ENCODE measurements at places on chromosomes 3 and 15.

DNA sequence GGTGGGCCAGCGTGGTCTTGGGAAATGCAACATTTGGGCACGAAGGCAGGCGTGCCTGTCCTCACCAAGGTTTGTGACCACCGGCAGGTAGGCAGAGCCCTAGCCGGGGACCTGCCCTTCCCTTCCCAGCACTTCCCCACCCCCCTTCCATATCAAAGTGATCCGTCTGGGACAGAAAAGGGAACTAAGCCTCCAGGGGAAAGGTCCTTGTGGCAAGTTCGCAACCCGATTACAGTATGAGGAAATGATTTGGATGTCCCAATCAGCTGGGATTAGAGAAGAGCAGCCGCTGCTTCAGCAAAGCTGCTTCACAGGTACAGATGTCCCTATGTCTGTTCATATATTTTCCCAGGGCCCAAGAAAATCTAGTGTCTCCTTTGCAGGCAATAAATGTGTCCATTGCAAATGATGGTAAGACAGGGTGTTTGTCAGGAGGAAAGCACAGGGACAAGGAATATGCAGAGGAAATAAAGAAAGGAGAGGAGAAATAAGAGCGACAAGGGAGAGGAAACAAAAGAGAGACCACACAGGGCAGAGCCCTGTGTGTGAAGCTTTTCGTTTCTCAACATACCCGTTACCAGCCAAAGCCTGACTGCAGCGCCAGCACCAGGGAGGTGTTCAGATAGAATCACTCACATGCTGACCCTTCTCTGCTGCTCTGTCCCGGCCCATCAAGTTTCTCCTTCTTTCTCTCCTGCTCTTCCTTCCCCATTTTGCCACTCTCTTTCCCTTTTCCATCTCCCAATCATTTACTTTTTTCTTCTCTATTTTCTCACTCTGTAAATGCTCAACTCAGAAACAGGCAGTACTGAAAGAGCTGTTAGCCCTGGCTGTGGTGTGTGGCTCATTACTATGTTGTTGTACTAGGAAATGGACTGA lies 17.4 kb upstream of the SECISBP2L start:
- no peak for DNase-seq

DNA sequence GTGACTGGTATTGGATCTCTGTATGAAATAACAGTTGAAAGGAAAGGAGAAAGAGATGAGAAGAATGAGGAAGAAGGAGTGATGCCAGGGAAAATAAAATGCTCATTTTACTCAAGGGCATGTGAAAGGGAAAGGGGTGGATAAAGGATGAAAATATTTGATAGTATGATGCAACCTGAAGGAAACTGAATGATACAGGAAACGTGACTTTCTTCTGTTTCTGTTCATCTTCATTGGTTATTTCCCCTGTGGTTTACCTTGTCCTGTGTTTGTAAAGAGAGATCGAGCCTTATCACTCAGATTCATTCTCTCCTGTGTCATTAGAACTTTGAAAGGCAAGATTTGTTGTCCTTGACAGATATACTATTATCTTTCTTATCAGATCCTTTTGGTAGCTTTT lies 243.6 kb upstream of the SLITRK3 start:
- DNase-seq, result no peak

GRCh38 chr3:9068051-9068450 lies 104.8 kb upstream of the RAD18 start:
- no peak for DNase-seq

DNA sequence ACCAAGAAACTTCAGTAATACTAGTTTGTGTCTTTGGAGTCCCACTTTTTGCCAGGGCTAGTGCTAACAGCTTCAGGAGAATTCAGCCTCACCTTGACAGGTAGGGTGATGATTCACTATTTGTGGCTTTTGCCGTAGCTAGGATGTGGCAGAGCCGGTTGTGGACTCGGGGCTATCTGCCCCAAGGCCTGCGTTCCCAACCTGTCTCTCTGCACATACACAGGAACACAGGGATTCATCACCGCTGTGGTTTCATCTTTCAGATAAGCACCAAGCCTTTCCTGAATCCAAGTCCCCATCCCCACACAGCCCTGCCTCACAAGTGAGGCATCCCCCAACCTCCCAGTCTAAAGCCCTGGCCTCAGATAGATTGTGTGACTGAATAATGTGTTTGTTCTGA lies 45.2 kb upstream of the POLG start:
- no peak for DNase-seq

DNA sequence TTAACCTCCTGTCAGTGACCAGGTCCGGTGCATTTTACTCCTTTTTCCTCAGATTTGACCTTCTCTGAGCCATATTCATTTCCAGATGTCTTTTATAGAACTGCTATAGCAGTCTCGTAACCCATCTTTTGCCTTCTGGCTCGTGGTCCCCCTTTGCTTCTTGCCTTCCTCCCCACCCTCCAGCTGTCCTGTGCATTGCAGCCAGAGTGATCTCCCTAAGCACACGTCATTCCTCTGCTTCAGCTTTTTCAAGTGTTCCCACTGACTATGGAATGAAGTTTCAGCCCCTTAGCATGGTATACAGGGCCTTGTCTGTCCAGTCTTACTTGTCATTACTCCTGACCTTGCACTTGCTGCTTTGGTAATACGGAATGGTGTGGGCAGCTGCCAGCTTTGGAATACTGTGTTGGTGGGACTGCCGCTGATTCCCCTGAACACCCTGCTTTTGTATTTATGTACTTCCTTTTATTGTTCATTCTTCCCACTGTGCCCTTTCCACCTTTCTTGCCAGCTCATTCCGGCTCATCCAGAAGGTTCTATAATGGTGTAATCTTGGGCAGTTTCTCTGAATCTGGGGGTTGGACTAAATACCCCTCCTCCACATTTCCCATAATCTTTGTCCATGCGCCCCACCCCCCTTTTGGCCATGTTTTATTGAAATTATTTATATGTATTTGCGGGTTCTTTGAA lies 38.9 kb downstream of the SLC25A26 start:
- DNase-seq, result no peak

DNA sequence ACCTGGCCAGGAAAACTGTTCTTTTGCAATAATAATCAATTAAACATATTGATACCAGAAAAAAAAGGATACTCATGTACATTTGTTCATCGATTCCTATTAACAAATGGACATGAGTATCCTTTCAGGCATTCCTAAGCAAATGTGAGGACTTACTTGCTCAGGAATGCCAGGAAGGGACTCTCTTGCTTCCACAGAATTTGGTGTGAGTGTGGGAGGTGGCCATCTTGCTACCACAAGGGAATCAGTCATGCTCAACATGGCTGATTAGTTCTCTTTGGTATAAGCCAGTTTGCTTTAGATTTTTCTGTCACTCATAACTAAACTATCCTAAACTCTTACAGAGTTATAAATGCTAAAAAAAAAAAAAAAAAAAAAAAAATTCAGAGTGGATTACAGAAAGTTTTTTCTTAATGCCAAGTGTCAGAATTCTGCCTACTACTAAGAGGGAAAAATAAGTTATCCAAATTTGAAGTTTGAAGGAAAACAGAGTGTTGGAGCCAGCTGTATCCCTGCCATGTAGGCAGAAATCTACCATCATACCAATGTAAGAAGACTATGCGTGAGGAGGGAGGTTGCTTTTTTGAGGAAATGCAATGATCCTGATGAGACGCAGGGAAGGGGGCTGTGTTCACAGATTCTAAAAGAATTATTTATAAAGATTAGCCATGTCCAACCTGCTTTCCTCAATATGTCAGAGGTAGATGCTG lies 98.7 kb downstream of the PLD1 start:
- no peak for DNase-seq

DNA sequence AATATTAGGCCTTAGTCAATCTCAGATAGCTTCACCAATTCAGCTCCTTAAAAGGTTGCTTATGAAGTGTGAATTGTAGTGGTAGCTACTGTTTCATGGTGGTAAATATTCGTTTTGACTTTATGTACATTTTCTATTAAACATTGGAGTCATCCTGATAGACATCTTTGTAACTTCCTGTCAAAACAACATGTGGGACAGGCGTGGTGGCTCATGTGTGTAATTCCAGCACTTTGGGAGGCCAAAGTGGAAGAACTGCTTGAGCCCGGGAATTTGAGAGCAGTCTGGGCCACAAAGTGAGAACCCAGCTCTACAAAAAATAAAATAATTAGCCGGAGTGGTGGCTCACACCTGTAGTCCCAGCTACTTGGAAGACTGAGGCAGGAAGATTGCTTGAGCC lies 2.0 kb upstream of the TRIM59 start:
- DNase-seq, result no peak

DNA sequence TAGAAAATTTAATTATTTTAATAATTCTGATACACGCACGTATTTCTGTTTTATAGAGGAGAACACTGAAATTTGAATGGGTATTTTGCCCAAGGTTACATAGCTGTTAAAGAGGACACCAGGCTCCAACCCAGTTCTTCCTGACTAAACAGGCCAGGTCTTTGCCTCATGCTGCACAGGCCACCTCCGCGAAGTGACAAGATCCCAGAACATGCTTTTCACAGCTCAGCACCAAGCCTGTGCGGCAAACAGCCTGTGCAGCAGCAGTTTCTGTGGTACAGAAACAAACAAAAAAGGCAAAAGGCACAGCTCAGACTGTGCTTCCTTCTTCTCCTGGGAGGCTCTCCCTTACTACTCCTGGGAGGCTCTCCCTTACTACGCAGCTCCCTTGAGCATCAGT lies 6.5 kb downstream of the FOXL2 start:
- DNase-seq, result no peak

- peak; percentile 58 for DNase-seq
Measured at GRCh38 chr3:128076483-128077201, 24.4 kb downstream of the SEC61A1 start.

DNA sequence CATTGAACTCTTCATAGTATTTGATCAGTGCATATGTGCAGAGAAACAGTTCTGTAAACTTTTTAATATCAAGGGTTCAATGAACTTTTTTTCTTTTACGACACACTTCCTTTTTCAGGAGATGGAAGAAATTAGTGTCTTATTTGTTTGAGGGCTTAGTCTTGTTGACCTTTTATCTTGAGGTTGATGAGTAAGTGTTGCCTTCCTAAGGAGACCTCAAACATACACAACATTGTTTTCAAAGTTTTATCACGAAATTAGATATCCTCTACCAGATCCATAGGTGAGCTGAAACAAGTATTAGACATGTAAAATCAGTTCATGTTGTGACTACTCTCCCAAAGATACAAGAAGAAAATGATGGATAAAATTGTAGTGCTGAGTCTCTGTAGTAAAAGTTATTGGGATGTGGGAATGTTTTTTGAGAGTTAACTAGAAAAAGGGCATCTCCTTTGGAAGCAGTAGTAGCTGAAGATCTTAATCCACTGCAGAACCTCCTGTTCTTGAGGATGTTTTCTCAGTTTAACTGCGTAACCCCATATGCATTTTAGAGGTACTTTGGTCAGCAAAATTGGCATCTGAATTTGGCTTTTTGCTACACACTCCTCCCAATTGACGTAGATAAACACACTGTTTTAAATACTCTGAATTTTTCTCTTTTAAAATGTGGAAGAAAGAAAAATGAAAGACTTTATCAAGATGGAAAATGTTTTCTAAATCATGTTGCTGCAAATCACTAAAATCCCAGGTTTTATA lies 116.8 kb downstream of the GALK2 start:
- no peak for DNase-seq

DNA sequence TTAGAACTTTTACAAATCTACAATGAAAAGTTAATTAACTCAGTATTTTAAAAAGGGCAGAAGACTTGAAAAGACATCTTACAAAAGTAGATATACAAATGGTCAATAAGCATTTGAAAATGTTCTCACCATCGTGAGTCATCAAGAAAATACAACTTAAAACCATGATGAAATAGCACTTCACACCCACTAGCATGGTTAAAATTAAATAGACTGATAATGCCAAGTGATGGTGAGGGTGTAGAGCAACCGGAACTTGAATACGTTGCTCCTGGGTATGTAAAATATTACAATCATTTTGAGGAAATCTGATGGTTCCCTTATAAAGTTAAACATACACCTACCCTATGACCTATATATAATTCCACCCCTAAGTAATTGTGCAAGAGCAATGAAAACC lies 319.8 kb upstream of the UMPS start:
- DNase-seq, result no peak

DNA sequence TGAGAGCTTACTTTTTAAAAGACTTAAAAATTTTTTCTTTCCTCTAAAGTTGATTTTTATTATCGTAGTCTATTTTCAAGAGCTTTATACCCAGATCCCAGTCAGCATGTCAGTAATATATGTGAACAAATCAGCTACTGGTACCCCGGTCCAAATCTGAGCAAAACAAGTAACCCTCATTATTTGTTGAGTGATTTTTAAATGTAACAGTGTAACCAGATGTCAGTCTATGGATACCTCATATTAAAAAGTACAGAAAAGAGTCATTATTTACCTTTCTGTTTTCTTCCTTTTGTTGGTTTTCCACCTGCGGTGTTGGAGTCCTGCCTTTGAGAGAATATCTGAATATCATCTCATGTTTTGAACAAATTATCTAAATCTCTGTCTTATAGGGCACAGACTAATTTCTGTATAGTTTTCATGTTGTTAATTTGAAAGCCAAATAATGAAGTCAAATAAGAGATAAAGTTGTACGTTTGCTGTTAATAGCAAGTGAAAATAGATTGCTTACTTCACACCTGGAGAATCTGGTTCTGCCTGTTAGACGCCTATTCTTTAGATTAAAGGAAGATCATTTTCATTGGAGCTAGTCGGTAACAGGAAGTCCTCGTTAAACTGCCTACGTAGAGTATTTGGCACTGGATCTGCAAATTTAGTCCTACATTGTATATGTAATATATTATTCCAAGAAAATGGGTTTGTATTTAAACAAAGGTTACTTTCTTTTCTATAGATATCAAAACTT lies at the start of gene STX19:
STX19 (minus strand) TSS at position 505 of the 745 bp plus-strand sequence. CDS start 13,328 bp downstream, outside the sequence.
- DNase-seq, result no peak

DNA sequence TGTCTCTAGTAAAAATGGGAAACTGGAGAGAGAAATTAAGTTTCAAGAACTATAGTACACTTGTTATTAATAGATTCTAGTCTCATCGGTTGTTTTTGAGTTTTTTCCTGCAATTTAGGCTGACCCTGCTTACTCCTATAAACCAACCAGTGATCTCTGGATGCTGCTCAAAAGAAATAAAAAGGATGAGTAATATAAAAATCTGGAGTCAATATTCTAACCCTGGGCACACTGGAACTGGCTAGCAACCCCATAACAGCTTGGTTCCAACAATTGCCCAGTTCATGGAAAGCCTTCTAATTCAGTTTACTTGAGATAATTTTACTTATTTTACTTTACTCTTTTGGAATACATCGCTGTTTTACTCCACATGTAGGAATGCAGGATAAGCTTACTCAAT lies 211.6 kb downstream of the GBE1 start:
- no peak for DNase-seq

GRCh38 chr15:68421798-68422402 lies 10.1 kb downstream of the ITGA11 start:
- no peak for DNase-seq

GRCh38 chr3:191169566-191169965 lies 29.5 kb upstream of the OSTN start:
- no peak for DNase-seq

DNA sequence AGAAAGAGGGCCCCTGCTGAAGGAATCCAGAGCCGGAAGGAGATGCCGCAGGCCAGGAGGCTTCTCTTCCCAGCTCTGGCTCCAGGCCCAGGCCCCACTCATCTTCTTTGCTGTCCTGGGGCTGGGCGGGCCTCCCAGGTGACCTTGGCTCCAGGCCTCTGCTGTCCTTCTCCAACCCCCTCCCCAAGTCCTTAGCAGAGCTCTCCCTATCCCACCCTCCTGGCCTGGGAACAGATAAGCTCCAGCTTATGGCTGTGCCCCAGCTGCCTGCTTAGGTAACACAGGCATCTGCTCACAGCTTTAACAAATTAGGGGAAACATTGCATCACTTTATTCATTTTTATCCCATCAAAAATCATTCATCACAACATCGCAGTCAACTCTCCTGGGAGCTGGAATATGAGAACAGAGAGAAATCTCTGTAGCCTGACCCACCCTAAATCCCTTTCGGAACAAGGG lies 86.9 kb downstream of the SEMA5B start:
- no peak for DNase-seq

Data from activated CD4-positive, alpha-beta T cell treated with anti-CD3 and anti-CD28 coated beads for 48 hours (primary cell).